ENCODE measurements at places on chromosomes 4 and X.

DNA sequence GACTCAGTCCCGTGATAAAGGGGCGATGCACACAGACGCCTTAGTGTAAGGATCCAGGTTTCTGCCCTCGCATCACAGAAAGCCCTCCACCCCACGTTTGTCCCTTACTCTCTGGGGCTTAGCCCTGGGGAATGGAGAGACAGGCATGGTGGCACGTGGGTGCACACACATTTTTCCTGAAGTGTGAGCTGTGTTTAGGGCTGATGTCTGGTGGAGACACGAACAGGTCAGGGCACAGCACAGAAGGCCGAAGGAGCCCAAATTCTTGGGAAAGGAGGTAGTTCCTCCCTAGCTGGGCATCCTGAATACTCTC lies 84.3 kb upstream of the DHRSX start:
- DNase-seq = no peak

DNA sequence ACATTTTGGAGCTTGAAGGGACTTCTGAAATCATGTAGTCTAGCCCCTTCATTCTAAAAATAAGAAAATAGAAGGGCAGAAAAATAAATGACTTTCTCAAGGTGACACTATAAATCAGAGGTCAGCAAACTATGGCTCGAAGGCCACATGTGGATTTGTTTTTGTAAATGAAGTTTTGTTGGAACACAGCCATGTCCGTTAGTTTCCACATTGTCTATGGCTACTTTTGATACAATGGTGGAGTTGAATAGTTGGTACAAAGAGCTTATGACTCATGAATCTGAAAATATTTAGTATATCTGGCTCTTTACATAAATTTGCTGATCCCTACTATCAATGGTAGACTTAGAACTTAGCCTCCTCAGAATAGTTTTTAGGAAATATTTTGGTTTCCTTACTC lies 302.4 kb upstream of the PRPS2 start:
- no peak for DNase-seq

DNA sequence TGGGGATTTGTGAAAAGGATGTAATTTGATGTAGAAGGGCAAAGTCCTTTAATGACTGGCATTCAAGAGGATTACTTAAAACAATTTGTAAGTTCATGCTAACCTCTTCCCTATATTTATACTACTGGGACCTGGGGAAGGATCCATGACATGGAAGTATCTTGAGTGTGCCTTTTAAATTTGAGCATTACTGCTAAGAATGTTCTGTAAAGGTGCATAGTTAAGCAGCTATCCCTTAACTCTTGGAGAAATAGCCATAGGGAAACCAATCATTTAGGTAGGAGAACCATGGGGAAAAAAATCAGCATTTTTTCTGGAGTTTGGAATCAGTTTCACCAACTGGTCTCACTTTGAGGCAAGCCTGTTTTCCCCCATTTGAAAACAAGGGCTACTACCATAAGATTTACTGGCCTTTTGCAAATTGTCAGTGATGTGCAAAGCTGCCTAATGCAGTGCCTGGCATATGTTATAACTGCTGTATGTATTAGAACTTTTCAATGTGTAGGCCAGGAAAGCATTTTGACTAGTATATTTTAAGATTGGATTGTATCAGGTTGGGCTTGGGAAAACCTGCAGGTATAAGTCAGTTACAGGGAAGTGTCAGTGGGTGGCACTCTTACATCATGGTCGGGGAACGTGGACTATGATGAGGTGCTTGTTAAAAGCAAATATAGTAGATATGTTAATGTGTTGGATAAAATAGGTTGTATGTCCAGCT lies 72.1 kb downstream of the PRSS12 start:
- DNase-seq = no peak

- DNase-seq = peak; percentile 78
Measured at GRCh38 chr4:127870688-127871087, 10.0 kb upstream of the PLK4 start.

GRCh38 chr4:121977251-121978171 lies 25.7 kb upstream of the TRPC3 start:
- no peak for DNase-seq

DNA sequence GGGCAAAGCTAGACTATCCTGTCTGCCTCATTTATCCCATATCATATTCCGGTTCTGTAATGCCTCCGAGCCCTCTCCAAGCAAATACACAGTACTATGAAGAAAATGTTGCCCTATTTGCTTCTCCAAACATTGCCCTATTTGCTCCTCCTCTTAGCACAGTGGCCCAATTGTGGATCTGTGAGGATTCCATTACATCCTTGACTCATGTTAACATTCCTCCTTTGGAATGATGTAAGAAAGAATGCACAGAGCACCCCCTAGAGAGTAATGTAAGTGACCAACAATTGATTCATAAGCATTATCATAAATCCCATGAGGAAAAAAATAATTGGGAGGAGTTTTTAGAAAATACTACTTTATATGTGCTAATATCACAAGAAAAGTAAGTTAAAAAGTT lies 11.3 kb upstream of the BTC start:
- peak; percentile 7 for DNase-seq

DNA sequence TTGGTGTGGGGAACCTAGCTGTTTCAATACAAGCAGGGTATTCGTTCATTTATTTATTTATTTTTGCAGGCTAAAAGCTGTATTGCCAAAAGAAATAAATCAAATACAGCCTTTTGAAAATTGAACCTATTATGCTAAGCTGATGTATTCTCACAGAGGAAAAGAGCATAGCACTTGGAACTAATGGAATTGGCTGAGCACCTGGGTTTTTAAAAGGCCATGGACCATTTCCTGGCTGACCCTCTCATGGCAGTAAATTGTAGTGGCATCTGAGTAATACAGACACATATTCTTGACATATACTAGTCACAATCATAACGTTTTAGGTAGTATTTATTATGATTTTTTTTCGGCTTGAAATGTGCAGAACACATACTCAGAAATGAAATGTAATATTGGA lies 71.8 kb upstream of the ALG13 start:
- DNase-seq = no peak

DNA sequence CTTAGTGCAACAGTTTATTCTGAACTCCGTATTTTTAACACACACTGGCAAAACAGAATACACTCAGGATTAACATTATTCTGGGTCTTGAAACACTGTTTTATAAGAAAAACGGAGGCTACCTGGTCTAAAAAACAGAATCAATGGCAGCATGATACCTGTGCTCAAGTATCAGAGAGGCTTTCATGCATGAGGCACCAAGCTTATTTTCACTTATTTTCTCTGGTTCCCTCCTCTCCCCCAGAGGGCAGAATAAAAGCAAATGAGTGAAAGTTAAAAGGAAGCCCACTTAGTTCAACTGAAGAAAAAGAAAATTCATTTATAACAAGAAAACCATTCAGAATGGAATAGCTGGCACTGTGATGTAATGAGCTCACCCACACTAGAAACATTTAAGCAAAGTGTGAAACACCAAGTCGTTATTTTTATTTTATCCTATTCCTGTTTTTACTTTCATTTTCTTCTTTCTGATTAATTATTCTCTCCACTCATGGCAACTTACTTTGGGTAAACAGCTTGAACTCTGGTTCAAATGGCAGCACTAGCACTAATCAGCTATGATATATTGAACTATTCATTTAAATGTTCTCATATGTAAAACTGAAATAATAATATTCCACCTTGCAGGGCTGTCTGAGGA lies 211.8 kb downstream of the PPP3CA start:
- no peak for DNase-seq

GRCh38 chr4:122831515-122832196 lies 5.0 kb downstream of the FGF2 start:
- DNase-seq = no peak

DNA sequence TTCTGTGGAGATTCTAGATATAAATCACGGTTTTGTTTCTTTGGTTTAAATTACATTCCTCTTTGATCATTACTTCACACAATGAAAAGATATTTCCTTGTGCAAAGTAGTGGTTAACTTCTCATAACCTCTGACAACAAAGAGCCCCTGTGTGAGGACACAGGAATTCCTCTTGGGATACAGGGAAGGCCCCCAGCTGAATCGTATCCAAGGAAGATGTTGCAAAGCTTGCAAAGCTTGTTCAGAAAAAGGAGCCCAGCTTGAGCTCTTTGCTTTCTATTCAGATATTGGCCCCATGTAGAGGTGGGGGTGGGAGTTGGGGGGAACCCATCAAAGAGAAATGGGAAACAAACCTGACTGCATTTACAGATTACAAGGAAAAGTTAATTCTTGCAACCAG lies 145.7 kb downstream of the RELL1 start:
- no peak for DNase-seq

- no peak for DNase-seq
Measured at GRCh38 chr4:1711571-1712215, 426 bp downstream of the SLBP start.

GRCh38 chrX:112768563-112768962 lies 72.1 kb downstream of the AMOT start:
- DNase-seq = no peak

GRCh38 chrX:38473701-38474100 lies 87.6 kb upstream of the TSPAN7 start:
- no peak for DNase-seq

DNA sequence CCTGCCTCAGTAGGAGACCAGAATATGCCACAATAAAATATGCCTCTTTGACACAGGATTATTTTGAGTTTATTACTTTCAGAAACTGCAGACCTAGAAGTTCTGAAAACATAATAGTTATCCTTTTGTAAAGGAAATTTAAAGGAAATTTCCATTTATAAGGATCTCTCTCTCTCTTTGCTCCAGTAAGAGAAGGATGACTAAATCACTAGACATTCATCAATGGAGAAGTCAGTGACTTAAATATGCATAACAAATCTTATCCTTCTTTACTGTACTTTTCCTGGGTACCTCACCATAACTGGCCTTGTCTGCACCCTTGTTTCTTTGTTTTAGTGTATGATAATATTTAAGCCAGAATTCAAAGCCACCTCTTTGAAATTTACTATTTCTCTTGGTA lies 28.3 kb upstream of the OPHN1 start:
- no peak for DNase-seq

DNA sequence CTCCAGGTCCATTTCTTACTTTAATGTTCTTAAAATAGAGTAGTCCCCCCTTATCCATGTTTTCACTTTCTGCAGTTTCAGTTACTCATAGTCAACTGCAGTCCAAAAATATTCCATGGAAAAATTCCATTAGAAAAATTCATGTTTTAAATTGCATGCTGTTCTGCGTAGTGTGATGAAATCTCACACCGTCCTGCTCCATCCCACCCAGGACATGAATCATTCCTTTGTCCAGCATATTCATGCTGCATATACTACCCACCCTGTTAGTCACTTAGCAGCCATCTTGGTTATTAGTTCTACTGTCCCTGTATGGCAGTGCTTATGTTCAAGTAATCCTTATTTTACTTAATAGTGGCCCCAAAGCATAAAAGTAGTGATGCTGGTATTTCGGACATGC lies 5.4 kb upstream of the PDLIM5 start:
- no peak for DNase-seq

- no peak for DNase-seq
Measured at GRCh38 chr4:45120163-45120562, 393.8 kb upstream of the GNPDA2 start.

GRCh38 chrX:38651625-38652601 lies 90.6 kb downstream of the TSPAN7 start:
- no peak for DNase-seq

- no peak for DNase-seq
Measured at GRCh38 chr4:75513526-75514130, 575 bp downstream of the RCHY1 start.

- peak; percentile 10 for DNase-seq
Measured at GRCh38 chrX:65985922-65986588, 53.8 kb downstream of the VSIG4 start.

DNA sequence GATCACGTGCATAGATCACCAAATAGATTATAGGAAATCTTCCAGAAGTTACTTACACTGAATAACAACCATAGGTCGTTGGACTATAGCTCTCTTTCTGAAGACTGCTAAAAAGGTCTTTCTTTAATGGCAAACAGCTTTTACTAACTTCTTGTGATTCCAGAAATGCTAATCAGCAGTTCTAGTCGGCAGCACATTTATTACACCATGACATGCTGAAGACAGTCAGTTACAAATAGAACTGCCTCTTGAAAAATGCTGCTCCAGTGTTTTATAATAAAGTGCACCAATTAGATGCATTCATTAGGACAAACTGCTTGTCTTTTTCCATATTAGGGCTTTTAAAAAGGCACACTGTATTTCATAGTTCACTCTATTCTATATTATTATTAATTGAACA lies 488.2 kb downstream of the PABPC4L start:
- DNase-seq = no peak

DNA sequence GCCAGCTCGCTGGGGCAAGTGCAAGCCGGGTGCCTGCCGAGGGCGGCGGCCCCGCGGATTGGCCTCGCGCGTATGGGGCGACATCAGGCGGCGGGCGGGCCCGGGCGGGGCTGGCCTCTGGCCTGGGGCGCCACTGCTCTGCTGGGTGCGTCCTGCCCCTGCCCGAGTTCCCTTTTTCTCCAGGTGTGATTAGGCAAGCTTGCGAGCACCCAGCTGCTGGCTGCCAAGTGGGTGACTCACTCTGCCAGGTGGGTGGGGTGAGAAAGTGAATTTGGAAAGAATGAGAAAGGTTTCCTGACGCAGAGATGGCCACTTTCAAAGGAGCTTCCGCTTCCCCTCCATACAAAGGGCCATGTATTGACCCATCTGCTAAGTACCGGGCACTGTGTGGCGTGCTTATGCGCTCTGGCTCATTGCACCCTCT lies 32.5 kb downstream of the FGFBP1 start:
- DNase-seq = no peak

DNA sequence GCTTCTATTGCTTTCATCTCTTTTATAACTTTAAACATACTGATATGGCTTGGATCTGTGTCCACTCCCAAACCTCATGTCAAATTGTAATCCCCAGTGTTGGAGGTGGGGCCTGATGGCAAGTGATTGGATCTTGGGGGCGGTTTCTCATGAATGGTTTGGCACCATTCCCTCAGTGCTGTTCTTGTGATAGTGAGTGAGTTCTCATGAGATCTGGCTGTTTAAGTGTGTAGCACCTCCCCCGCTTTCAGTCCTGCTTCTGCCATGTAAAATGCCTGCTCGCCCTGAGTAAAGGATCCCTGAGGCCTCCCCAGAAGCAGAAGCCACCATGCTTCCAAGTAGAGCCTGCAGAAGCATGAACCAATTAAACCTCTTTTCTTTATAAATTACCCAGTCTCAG lies 17.7 kb downstream of the MND1 start:
- DNase-seq = no peak

- no peak for DNase-seq
Measured at GRCh38 chrX:143788265-143788664, 67.7 kb upstream of the SPANXN2 start.

DNA sequence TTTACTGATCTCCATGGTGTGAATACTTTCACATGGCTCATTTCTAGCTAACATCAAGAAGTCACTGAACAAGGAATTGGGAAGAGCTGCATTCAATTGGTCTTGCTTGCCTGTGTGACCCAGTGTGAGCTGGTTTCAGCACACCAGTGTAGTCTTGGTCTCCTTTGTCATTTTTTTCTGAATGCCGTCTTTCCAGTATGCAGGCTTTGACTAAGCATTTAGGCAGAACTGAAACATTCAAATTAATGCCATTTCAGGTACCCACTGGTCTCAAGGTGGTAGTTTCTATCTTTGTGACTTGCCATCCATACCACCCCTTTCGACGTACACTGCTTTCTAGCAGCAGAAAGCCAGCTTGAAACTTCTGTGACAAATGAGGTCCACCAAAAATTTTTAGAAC lies 550.5 kb upstream of the BOD1L1 start:
- no peak for DNase-seq

Data from HFF-Myc (cell line).